ENCODE measurements at places on chromosomes 7 and 10. TPM values are rescaled to one million over a fixed set of nuclear protein-coding genes. Genes with fewer than 3 reads are reported as not detected.

PTPRE gene
- total RNA-seq: 11.8 TPM

DNA sequence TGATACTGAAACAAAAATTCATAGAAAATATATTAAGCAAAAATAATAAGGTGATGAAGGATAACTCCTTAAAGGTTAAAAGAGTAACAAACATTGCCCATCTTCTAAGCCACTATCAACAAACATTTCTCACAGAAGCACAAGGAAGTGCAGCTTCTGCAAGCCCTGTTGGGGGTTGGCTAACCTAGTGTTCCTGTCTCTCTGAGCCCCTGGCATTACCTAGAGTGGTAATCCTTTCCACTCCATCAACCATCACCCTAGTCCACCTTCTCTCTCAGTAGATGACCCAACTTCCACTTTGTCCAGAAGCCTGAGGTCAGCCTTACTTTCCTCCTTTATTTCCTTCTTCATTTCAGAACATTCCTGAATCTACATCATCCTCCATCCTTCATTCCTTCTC, 59.7 kb downstream of the HIPK2 start:
- DNase-seq: no peak

- DNase-seq: no peak
Observed at GRCh38 chr7:151565541-151565940, 45.8 kb upstream of the RHEB start.

PTPRN2 gene
- 1.6 TPM for total RNA-seq

GRCh38 chr10:55668326-55668922, 692.6 kb downstream of the ZWINT start:
- no peak for DNase-seq

All from breast epithelium (tissue), 4 donors.